Muscle of leg (tissue), 16 donors: ENCODE measurements at places on chromosomes 6 and 20. TPM values are rescaled to one million over a fixed set of nuclear protein-coding genes. Genes with fewer than 3 reads are reported as not detected.
A peak's percentile ranks its signal among the peaks of the same experiment; 100 is the strongest.

- no peak overlapping the region for H3K4me3 ChIP-seq
- no peak overlapping the region for H3K27ac ChIP-seq
- H3K36me3 ChIP-seq = no peaks in the 10 kb centered on the region
- H3K4me1 ChIP-seq = peaks cover 21% of the 10 kb centered on the region
- DNase-seq = peak; percentile 16
Observed at GRCh38 chr6:51842061-51842803, 245.2 kb downstream of the PKHD1 start.

DNA sequence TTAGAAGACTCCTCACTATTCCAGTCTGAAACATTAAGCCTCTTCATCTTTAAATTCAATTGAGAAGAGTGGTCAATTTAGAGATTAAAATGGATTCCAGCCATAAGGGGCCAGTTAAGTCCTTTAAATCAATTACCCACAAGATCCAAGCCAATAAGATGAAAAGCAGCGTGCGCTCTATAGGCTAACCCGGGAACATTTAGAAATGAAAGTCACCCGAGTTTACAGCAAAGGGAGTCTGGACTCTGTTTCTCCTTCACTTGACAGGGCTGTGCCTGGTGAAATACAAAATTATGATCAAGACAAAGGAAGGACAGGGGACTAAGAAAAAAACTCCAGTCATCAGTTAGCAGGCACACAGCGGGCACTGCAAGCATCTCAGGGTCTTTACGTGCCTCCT is 393.7 kb downstream of the QKI start:
- no peaks in the 10 kb centered on the region for H3K27me3 ChIP-seq
- H3K4me1 ChIP-seq = peaks cover 2% of the 10 kb centered on the region
- no peak for DNase-seq
- no peak overlapping the region for H3K27ac ChIP-seq
- no peaks in the 10 kb centered on the region for H3K36me3 ChIP-seq
- no peak overlapping the region for H3K4me3 ChIP-seq

DNA sequence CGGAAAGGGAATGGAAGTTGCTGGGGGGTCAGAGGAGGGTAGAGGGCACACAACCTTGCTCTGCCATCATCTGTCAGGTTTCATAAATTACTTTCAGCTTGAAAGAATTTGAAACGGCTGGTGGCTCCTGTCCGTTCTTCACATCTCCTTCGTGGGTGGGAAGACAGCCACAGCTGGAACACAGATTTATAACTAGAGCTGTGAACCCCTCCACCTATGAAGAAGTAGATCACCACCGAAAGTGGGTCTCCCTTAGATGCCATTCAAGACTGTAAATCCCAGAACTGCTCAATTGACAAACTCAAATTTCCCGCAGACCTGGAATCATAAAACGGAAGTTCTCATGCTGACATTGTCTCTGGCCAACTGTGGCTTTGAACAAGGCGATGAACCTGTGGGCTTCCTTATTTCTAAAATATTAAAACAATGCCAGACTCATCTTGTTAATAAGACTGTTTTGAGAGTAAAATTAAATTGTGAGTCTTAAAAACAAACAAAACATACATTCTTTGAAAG is 65.3 kb downstream of the BTBD3 start:
- no peaks in the 10 kb centered on the region for H3K27me3 ChIP-seq
- H3K4me3 ChIP-seq = no peak overlapping the region
- no peak for DNase-seq
- H3K36me3 ChIP-seq = no peaks in the 10 kb centered on the region

DNA sequence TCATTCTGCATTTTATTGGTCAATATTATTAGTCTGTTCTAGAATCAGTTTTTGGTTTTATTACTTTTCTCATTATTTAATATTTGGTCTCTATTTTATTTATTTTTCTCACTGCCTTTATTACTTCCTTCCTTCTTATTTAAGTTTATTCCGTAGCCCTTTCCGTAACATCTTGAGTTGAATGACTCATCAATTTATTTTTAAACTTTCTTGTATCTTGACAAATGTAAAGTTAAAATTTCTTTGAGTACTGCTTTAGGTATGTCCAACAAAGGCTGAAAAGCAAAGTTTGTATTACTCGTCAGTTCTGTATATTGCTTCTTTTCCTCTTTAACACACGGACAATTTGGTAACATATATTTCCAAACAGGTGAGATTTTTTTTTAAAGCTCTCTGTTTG is 192.0 kb downstream of the CD109 start:
- H3K27ac ChIP-seq = no peak overlapping the region
- DNase-seq = no peak
- no peaks in the 10 kb centered on the region for H3K36me3 ChIP-seq

DNA sequence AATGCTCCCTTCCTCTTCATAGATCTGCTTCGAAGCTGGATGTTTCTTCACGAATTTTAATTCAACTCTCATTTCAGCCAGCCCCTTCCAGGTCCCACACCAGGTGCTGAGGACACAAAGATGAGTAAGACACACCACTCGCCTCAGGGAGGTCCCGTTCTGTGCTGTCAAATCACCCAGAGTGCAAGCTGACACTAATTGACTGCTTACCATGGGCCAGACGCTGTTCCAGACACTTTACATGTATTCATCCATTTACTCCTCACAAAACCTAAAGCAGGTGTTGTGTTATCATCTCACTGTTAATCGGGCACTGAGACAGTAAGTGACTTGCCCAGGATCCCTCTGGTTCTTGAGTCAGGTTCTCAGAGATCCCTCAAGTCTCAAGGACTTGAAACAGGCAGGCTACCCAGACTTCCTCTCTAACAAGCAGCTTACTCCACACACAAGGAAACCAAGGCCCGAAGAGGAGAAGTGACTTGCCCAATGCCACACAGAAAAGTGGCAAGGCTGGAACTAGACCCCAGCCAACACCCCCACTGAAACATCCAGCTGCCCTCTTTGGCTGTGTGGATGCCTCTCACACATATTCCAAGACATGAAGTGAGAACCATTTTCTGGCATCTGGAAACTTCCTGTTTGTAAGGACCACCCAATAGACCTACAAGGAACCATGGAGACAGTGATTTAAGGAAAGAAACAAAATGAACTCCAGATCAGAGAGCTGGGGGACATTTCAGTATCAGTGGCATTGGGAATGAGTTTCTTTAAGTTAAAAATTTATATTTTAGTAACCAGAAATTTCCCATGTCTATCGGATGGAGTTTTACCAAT is 174.5 kb downstream of the CDC5L start:
- H3K27ac ChIP-seq = no peak overlapping the region
- no peaks in the 10 kb centered on the region for H3K36me3 ChIP-seq
- no peak overlapping the region for H3K4me3 ChIP-seq
- H3K27me3 ChIP-seq = peaks cover 17% of the 10 kb centered on the region
- DNase-seq = no peak

GRCh38 chr20:45843506-45843905 is 9.9 kb downstream of the SNX21 start:
- peaks cover 23% of the 10 kb centered on the region for H3K4me1 ChIP-seq
- H3K4me3 ChIP-seq = no peak overlapping the region
- H3K27ac ChIP-seq = no peak overlapping the region
- H3K27me3 ChIP-seq = no peaks in the 10 kb centered on the region

DNA sequence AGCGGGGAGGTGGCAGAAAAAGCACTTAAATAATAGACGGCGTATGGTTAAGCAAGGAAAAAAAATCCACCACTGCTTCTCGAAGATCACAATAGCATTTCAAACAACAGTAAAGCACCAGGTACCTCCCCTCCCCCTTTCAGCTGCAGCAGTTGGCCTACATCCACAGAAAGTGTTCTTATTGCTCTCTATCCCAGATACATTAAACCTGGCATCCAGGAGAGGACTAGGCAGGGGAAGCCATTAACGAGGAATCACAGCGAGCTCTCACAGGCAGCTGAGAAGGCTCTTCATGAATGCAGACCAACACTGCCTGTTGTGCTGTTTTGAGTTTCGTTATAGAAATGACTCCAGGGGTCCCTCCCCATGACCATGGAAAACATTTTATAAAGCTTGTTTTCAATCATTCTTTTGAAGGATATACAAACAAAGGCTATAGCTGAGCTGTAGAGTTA is 11.8 kb downstream of the FYN start:
- H3K4me3 ChIP-seq = no peak overlapping the region
- H3K27me3 ChIP-seq = no peaks in the 10 kb centered on the region
- peaks cover 10% of the 10 kb centered on the region for H3K36me3 ChIP-seq
- H3K27ac ChIP-seq = no peak overlapping the region
- H3K4me1 ChIP-seq = peaks cover 24% of the 10 kb centered on the region

DNA sequence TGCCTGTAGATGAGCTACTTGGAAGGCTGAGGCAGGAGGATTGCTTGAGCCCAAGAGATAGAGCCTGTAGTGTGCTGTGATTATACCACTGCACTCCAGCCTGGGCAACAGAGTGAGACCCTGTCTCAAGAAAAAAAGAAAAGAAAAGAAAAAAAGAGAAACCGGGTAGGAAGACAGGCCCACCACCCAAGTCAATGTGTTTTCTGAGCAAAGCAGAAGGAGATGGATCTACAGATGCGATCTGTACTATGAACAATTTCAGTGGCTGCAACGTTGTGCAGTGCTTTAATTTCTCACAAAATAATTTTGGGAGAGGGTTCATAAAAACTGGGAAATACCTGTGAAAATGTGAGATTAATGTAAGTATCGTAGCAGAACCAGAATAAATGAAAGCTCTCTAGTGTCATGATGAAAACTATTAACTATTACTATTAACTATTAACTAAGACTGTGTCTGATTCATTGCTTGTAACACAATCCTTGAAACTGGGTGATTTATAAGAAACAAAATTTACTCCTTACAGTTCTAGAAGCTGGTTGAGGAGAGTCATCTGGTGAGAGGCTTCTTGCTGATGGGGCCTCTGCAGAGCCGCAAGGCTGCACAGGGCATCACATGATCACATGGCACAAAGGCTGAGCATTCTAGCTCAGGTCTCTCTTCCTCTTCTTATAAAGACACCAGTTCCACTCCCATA is 233.1 kb upstream of the ZNF217 start:
- no peak overlapping the region for H3K4me3 ChIP-seq
- no peaks in the 10 kb centered on the region for H3K36me3 ChIP-seq
- peak; percentile 55 for DNase-seq
- no peak overlapping the region for H3K27ac ChIP-seq

GRCh38 chr6:25112322-25112773 is 166.8 kb upstream of the CARMIL1 start:
- DNase-seq = no peak
- H3K4me1 ChIP-seq = no peaks in the 10 kb centered on the region

DNA sequence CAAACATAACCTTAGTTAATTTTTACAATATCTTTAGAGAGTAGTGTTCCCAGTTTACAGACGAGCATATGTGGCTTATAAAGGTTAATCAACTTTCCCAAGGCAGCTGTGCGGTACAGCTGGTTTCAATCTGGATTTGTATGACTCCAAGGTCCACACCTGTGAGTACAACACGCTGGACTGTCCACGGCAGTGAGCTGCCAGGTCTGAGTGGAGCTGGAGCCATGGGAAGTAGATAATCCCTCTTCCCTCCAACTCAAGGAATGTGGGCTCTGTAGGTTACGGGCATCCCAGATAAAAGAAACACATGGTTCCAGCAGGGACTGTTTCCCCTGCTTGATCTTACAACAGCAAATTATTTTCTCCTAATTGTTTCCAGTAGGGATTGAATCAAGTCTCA is 102.2 kb downstream of the SOD2 start:
- H3K36me3 ChIP-seq = no peaks in the 10 kb centered on the region
- peaks cover 3% of the 10 kb centered on the region for H3K4me1 ChIP-seq
- no peak overlapping the region for H3K27ac ChIP-seq
- peak; percentile 87 for DNase-seq

GRCh38 chr6:134588267-134588666 is 270.4 kb upstream of the SGK1 start:
- DNase-seq = no peak
- no peaks in the 10 kb centered on the region for H3K36me3 ChIP-seq
- H3K4me3 ChIP-seq = no peak overlapping the region
- H3K27ac ChIP-seq = no peak overlapping the region

DNA sequence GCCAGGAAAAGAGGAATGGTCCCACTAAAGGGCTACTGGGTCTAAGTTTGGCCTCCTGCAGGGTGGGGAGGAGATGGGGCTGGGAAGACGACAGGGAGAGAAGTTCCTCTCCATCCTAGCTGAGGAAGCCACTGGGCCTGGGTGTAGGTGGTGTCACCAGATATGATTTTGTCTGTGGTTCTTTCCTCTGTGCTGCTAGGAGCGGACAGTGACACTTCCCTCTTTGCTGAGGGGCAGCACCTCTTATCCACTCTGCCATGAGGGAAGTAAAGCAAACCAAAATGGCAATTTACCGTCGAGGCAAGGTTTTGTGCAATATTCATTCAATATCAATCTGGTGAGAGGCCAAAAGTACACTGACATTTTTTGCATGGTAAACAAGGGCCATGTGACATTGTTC is 33.0 kb upstream of the NR2E1 start:
- DNase-seq = no peak
- H3K27me3 ChIP-seq = peaks cover 68% of the 10 kb centered on the region
- no peak overlapping the region for H3K27ac ChIP-seq
- H3K36me3 ChIP-seq = no peaks in the 10 kb centered on the region
- H3K4me1 ChIP-seq = peaks cover 3% of the 10 kb centered on the region

GRCh38 chr6:15392182-15392581 is 146.3 kb downstream of the JARID2 start:
- no peaks in the 10 kb centered on the region for H3K27me3 ChIP-seq
- H3K36me3 ChIP-seq = no peaks in the 10 kb centered on the region
- no peak for DNase-seq
- H3K27ac ChIP-seq = no peak overlapping the region

DNA sequence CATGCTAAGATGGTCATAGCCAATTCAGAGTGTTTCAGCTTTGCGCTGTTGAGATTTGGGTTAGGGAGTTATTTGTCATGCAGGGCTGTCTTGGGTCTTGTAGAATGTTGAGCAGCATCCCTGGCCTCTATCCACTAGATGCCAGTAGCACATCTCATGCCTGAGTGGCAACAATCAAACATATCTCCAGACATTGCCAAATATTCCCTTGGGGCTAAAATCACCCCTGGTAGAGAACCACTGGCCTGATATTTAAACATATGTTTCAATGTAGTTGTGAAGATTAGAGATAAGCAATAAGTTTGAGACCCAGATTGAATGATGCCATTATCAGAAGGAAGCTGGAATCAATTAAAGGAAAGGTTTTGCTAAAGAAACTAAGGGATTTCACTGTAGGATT is 463.3 kb downstream of the DOK5 start:
- H3K36me3 ChIP-seq = no peaks in the 10 kb centered on the region
- H3K27me3 ChIP-seq = no peaks in the 10 kb centered on the region
- no peaks in the 10 kb centered on the region for H3K4me1 ChIP-seq
- no peak overlapping the region for H3K4me3 ChIP-seq

GRCh38 chr6:150697515-150697914 is 97.8 kb downstream of the PLEKHG1 start:
- H3K27me3 ChIP-seq = no peaks in the 10 kb centered on the region
- H3K27ac ChIP-seq = no peak overlapping the region
- peaks cover 13% of the 10 kb centered on the region for H3K4me1 ChIP-seq
- DNase-seq = peak; percentile 90
- no peaks in the 10 kb centered on the region for H3K36me3 ChIP-seq

DNA sequence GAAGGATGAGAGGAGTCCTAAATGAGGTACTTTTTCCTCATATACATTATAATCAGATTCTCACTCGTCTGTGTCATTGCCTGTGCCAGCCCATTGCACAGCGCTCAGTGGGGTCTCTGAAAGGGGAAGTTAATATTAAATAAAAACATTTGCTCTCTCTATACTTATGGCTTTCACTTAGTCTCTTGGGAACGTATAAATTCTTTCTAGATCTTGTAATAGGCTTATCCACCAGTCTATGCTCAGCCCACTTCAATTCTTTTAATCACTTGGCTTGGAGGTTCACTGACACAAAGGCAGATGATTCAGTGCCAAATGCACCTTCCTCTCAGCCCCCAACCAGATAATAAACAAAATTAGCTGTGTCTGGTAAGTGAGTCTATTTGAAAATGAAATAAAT is 164.3 kb upstream of the OGFRL1 start:
- H3K4me3 ChIP-seq = no peak overlapping the region
- no peak for DNase-seq
- no peaks in the 10 kb centered on the region for H3K27me3 ChIP-seq

The ENPP5 gene
- total RNA-seq = 4.7 TPM

The KIF16B gene
- total RNA-seq = 24.7 TPM

The RIPK1 gene
- 11.3 TPM for total RNA-seq
